ENCODE measurements at places on chromosomes 3 and 15. TPM values are rescaled to one million over a fixed set of nuclear protein-coding genes. Genes with fewer than 3 reads are reported as not detected.

The UBE3A gene
- total RNA-seq = 82.9 TPM

DNA sequence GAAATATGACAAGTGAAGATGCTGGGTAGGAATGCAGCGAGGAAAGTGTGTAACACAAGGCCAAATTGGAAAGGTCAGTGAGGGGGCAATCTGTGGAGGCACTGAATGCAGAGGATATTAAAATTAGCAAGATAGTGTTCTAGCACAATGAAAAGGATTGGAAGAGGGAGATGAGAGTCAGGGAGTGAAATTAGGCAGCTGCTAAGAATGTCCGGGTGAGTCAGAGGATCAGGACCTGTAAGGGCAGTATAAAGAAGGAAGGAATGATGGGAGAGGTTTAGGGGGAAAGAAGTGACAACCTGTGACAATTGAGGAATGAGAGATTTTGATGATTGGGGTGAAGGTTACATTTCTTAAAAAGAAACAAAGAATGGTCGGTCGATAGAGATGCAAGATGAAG lies 103.5 kb downstream of the UBE3A start:
- DNase-seq = no peak

GRCh38 chr3:50213373-50213772 lies 8.3 kb downstream of the SLC38A3 start:
- no peak for DNase-seq

GRCh38 chr15:22831473-22831872 lies 7.0 kb upstream of the NIPA2 start:
- no peak for DNase-seq

DNA sequence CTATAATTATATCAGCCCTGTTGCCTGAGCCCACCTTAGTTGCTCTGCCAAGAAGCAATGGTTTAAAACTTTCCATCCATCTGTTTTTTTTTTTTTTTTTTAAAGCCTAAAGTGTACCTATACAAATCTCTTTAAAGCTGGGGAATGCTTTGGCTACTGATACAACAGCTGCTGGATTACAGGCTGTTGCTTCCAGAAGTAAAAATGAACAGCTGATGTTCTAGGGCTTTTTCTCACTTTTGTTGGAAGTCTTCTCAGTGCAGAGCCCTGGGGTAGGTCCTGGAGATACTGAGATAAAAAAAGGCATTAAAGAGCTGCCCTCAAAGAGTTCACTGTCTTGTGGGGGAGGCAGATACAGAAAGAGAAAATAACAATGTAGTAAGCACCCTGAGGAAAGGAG lies 218.1 kb downstream of the NLGN1 start:
- no peak for DNase-seq

DNA sequence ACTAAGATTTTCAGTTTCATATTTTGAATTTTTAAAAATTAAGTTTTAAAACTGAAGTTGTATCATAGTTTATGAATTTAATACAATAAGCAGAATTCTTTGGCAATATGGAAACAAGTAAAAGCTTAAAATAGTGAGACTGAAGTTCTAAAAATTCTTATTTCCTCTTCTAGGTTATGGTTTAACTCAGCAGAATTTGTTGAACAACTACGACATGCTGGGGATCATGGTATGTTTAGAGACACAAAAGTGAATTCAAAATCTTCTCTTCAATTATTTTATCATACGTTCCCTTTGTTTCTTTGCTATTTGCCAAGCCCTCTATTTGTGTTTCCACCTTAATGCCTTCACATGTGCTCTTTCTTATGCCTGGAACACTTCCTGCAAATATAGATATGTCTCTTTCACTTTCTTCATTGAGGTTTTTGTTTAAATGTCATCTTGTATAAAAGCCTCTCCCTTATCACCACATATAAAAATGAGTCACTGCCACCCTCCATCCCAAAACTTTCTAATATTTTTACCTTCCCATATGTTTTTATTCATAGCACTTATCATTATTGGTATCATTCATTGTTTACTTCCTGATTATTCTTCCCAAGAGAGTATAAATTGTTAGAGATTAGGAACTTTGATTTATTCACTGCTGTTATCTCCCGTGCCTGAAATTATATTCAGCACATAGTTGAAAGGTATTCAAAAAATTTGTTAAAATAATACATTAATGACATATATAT lies 6.4 kb downstream of the SUCNR1 start:
- no peak for DNase-seq

The PGBD4 gene
- 1.1 TPM for total RNA-seq

DNA sequence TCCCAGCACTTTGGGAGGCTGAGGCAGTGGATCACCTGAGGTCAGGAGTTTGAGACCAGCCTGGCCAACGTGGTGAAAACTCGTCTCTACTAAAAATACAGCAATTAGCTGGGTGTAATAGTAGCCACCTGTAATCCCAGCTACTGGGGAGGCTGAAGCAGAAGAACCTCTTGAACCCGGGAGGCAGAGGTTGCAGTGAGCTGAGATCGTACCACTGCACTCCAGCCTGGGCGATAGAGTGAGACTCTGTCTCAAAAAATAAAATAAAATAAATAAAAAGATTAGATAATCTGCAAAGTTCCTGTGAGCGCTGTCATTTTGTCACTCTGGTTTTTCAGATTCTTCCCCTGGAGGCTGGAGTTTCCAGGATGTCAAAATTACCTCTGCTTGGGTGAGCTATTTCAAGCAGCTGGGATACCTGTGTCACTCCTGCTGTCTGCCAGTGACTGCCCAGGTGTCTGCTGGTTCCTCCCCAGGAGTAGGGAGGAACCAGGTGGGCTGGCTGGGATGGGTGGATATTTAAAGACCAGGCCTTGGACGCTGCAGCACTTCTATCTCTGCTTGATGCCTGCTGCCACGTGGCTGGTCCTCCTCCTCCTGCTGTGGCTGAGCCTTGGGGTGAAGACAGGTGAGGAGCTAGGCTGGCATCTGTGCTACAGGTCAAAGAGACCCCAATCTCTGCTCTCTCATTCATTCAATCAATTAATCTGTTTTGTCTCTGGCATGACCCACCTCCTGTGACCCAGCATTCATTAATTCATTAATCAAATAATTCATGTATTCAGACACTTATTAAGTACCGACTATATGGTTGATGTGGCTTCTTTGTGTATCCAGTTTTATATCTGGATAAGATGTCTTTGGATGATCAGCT lies 19.5 kb upstream of the MUC20 start:
- no peak for DNase-seq

DNA sequence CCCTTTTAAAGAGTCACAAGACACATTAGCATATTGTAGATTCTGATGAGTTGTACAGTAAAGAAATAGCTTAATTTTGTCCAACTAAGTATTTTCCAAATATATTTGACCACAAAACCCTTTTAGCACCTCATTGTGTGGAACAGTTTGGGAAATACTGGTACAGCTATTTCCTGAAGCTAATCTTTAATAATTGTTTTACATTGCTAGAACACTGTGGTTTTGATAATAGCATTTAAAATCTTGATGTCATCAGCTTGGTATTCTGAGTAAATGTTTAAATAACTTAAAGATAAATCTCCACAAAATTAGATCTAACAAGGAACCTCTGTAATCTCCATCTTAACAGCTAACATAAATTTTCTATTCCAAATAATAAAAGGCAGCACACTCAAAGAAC lies 140.0 kb upstream of the MLF1 start:
- DNase-seq = no peak

The MESP1 gene
- 1.3 TPM for total RNA-seq

Measured in upper lobe of left lung (tissue), 6 donors.